ENCODE measurements at places on chromosomes 6 and 20. TPM values are rescaled to one million over a fixed set of nuclear protein-coding genes. Genes with fewer than 3 reads are reported as not detected.

GRCh38 chr6:98581705-98582104, 252.7 kb upstream of the POU3F2 start:
- DNase-seq = no peak

GRCh38 chr6:77231438-77232305, 231.6 kb downstream of the HTR1B start:
- no peak for DNase-seq

The SRSF12 gene
- 0.16 TPM for total RNA-seq

The PIGU gene
- 20.8 TPM for total RNA-seq

The HS3ST5 gene
- not detected for total RNA-seq

The NKAPL gene
- 5.2 TPM for total RNA-seq

All from heart left ventricle (tissue), 16 donors.